GM23338 (cell line): ENCODE measurements at places on chromosomes 12 and 14. TPM values are rescaled to one million over a fixed set of nuclear protein-coding genes. Genes with fewer than 3 reads are reported as not detected.

DNA sequence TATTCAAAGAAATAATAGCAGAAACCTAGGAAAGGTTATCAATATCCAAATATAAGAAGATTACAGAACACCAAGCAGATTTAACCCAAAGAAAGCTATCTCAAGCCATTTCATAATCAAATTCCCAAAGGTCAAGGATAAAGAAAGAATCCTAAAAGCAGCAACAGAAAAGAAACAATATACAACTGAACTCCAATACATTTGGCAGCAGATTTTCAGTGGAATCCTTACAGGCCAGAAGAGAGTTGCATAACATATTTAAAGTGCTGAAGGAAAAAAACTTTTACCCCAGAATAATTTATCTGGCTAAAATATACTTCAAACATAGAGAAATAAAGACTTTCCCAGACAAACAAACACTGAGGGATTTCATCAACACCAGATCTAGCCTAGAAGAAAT is 54.3 kb downstream of the DENND5B start:
- peaks cover 5% of the 10 kb centered on the region for H3K4me1 ChIP-seq
- H3K27ac ChIP-seq, result no peak overlapping the region
- H3K27me3 ChIP-seq, result no peaks in the 10 kb centered on the region
- no peaks in the 10 kb centered on the region for H3K36me3 ChIP-seq
- DNase-seq, result no peak

Gene KRT71
- not detected in 2 replicates for polyA plus RNA-seq

Gene NPFF
- polyA plus RNA-seq, result 0.71 and 0.96 TPM in 2 replicates

Gene HIGD1C
- polyA plus RNA-seq, result not detected in 2 replicates

- H3K4me3 ChIP-seq, result no peak overlapping the region
- H3K4me1 ChIP-seq, result peaks cover 17% of the 10 kb centered on the region
- H3K27me3 ChIP-seq, result no peaks in the 10 kb centered on the region
- H3K36me3 ChIP-seq, result no peaks in the 10 kb centered on the region
- H3K27ac ChIP-seq, result no peak overlapping the region
Measured at GRCh38 chr12:78398750-78399149, 465.8 kb upstream of the SYT1 start.

GRCh38 chr14:104393199-104393897 is 186.2 kb upstream of the C14orf180 start:
- H3K27me3 ChIP-seq, result no peaks in the 10 kb centered on the region
- H3K36me3 ChIP-seq, result no peaks in the 10 kb centered on the region
- no peak overlapping the region for H3K27ac ChIP-seq
- no peaks in the 10 kb centered on the region for H3K4me1 ChIP-seq
- DNase-seq, result no peak
- no peak overlapping the region for H3K4me3 ChIP-seq

GRCh38 chr12:63899396-63899795 is 54.9 kb downstream of the SRGAP1 start:
- no peak overlapping the region for H3K27ac ChIP-seq
- H3K4me3 ChIP-seq, result no peak overlapping the region
- no peaks in the 10 kb centered on the region for H3K27me3 ChIP-seq
- no peak for DNase-seq

GRCh38 chr12:11941606-11942337 is 129.0 kb upstream of the BCL2L14 start:
- no peaks in the 10 kb centered on the region for H3K4me1 ChIP-seq
- H3K27ac ChIP-seq, result no peak overlapping the region
- DNase-seq, result no peak
- no peaks in the 10 kb centered on the region for H3K27me3 ChIP-seq
- H3K36me3 ChIP-seq, result no peaks in the 10 kb centered on the region; the same call in 1 of the 2 replicates

GRCh38 chr12:121577443-121578180 is 3.2 kb downstream of the KDM2B start:
- peaks cover 20% of the 10 kb centered on the region for H3K4me1 ChIP-seq
- DNase-seq, result peak; percentile 69
- no peaks in the 10 kb centered on the region for H3K27me3 ChIP-seq
- H3K36me3 ChIP-seq, result peaks cover 34% of the 10 kb centered on the region
- H3K4me3 ChIP-seq, result peak overlapping the region; percentile 90

DNA sequence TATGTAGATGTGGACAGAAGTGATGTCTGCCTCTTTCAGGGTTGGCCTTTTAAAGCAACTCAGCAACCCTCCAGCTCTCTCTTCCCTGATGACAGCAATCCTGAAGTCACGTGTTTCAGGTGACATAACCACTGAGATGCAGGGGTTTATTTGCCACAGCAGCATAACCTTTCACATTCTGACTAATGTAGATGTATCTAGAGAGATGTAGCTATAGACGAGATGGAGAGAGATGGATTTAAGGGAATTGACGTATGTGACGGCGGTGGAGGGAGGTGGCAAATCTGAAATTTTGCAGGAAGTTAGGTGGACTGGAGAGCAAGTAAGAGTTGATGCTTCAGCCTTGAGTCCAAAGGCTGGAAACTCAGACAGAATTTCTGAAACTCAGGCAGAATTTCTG is 126.0 kb downstream of the ZFP36L1 start:
- H3K36me3 ChIP-seq, result no peaks in the 10 kb centered on the region
- no peaks in the 10 kb centered on the region for H3K4me1 ChIP-seq
- no peak for DNase-seq

- no peaks in the 10 kb centered on the region for H3K4me1 ChIP-seq
- H3K4me3 ChIP-seq, result no peak overlapping the region
- no peak overlapping the region for H3K27ac ChIP-seq
- no peak for DNase-seq
Measured at GRCh38 chr12:128871516-128871892, 18.2 kb downstream of the GLT1D1 start.

DNA sequence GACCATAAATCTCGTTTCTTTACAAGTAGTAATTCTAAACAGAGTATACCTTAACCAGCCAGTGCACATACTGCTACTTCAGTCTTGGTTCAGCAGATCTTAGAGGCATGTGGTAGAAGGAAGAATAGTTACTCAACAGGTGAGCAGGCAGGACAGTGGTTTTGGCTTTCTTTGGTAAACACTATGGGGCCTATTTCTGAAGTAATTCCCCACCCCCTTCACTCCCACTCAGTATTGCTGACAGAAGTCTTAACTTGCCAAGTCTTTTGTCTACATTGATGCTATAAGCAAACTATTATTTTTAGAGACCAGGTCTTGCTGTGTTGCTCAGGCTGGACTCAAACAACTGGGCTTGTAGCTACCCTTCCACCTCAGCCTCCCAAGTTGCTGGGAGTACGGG is 68.5 kb downstream of the FBXO34 start:
- H3K4me3 ChIP-seq, result no peak overlapping the region
- H3K27ac ChIP-seq, result no peak overlapping the region
- peak; percentile 19 for DNase-seq
- no peaks in the 10 kb centered on the region for H3K27me3 ChIP-seq
- H3K4me1 ChIP-seq, result peaks cover 11% of the 10 kb centered on the region

- no peaks in the 10 kb centered on the region for H3K36me3 ChIP-seq
- H3K27me3 ChIP-seq, result no peaks in the 10 kb centered on the region
- DNase-seq, result no peak
- no peak overlapping the region for H3K4me3 ChIP-seq
- no peak overlapping the region for H3K27ac ChIP-seq
Measured at GRCh38 chr12:77488041-77488620, 342.6 kb upstream of the NAV3 start.

GRCh38 chr14:104852280-104852663 is 12.8 kb upstream of the CEP170B start:
- no peak overlapping the region for H3K27ac ChIP-seq
- 0 out of 2 replicates have a peak, but pooled peaks cover 5% of the 10 kb centered on the region for H3K27me3 ChIP-seq
- H3K36me3 ChIP-seq, result no peaks in the 10 kb centered on the region
- peaks cover 11% of the 10 kb centered on the region for H3K4me1 ChIP-seq

DNA sequence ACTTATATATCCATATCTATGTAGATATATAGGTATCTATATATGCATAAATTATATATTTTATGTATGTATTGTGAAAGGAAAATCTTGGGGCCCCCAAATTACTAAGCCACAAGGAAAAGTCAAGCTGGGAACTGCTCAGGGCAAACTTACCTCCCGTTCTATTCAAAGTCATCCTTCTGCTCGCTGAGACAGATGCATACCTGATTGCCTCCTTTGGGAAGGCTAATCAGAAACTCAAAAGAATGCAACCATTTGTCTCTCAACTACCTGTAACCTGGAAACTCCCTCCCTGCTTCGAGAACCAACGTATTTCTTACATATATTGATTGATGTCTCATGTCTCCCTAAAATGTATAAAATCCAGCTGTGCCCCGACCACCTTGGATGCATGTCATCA is 58.8 kb upstream of the C14orf132 start:
- no peak overlapping the region for H3K4me3 ChIP-seq
- no peaks in the 10 kb centered on the region for H3K36me3 ChIP-seq
- H3K27me3 ChIP-seq, result no peaks in the 10 kb centered on the region
- H3K4me1 ChIP-seq, result peaks cover 40% of the 10 kb centered on the region
- peak overlapping the region; percentile 97 for H3K27ac ChIP-seq
- peak; percentile 66 for DNase-seq

Gene MIP
- 0.29 and 0.47 TPM in 2 replicates for polyA plus RNA-seq

Gene HIP1R
- polyA plus RNA-seq, result 6.7 and 8.0 TPM in 2 replicates

Gene LRRIQ1
- 3.2 and 4.0 TPM in 2 replicates for polyA plus RNA-seq

DNA sequence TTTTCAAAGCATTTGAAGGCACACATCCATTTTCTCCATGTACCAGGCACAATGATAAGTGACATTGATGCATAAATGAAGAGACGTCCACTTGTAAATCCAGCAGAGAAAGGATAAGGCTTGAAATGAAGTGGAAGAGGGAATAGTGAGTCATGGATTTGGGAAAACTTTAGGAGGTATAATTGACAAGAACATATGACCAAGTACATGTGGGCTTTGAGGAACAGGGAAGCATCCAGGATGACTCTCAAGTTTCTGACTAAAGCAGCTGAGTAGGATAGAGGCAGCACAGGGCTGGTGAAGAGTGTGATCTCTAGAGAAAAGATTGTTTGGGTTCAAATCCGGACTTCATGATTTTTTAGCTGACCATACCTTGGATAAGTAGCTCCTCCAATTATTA is 43.6 kb upstream of the SYT1 start:
- H3K4me1 ChIP-seq, result 0 out of 2 replicates have a peak, but pooled peaks cover 5% of the 10 kb centered on the region
- no peak for DNase-seq
- no peaks in the 10 kb centered on the region for H3K36me3 ChIP-seq
- H3K4me3 ChIP-seq, result no peak overlapping the region
- H3K27me3 ChIP-seq, result no peaks in the 10 kb centered on the region
- H3K27ac ChIP-seq, result no peak overlapping the region

GRCh38 chr12:120820884-120821510 is 83.2 kb downstream of the SPPL3 start:
- no peak overlapping the region for H3K27ac ChIP-seq
- peaks cover 16% of the 10 kb centered on the region for H3K4me1 ChIP-seq
- H3K4me3 ChIP-seq, result no peak overlapping the region
- no peaks in the 10 kb centered on the region for H3K27me3 ChIP-seq
- DNase-seq, result no peak
- H3K36me3 ChIP-seq, result no peaks in the 10 kb centered on the region

DNA sequence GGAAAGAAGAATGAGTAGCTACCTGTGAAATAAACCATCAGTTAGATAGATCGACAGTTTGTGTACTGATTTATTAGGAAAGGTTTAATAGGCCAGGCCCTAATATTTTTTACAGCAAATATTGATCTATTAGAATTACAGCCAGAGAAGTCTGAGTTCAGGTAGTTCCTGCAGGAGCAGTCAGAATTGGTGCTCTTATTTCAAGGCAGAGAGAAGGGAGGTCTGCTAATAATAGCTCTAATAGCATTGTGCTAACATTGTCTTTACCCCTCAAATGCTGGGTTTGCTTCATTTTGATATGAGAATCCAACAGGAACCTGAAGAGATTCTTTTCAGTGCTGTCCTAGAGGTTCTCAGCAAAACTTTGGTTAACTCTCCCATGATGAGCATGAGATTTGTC is 343.8 kb upstream of the NAV3 start:
- peaks cover 36% of the 10 kb centered on the region for H3K4me1 ChIP-seq
- H3K27me3 ChIP-seq, result no peaks in the 10 kb centered on the region
- no peak overlapping the region for H3K27ac ChIP-seq

Gene RASAL1
- polyA plus RNA-seq, result 2.6 and 2.7 TPM in 2 replicates

- H3K4me3 ChIP-seq, result no peak overlapping the region
- DNase-seq, result peak; percentile 69
- no peak overlapping the region for H3K27ac ChIP-seq
- no peaks in the 10 kb centered on the region for H3K27me3 ChIP-seq
- H3K4me1 ChIP-seq, result no peaks in the 10 kb centered on the region
- H3K36me3 ChIP-seq, result no peaks in the 10 kb centered on the region
Measured at GRCh38 chr12:20220339-20220738, 148.0 kb upstream of the PDE3A start.

- no peak for DNase-seq
- peak overlapping the region; percentile 50; the same call in 1 of the 2 replicates for H3K27ac ChIP-seq
- H3K4me1 ChIP-seq, result peaks cover 15% of the 10 kb centered on the region; the same call in 1 of the 2 replicates
- no peaks in the 10 kb centered on the region for H3K27me3 ChIP-seq
Measured at GRCh38 chr12:6229224-6230218, 29.3 kb downstream of the CD9 start.

Gene CBLN3
- polyA plus RNA-seq, result 0.19 and 0.23 TPM in 2 replicates

- no peaks in the 10 kb centered on the region for H3K27me3 ChIP-seq
- peak; percentile 98 for DNase-seq
- H3K27ac ChIP-seq, result no peak overlapping the region
- peaks cover under 1% of the 10 kb centered on the region; the same call in 1 of the 2 replicates for H3K36me3 ChIP-seq
Measured at GRCh38 chr14:102437997-102438915, 71.3 kb downstream of the ANKRD9 start.

DNA sequence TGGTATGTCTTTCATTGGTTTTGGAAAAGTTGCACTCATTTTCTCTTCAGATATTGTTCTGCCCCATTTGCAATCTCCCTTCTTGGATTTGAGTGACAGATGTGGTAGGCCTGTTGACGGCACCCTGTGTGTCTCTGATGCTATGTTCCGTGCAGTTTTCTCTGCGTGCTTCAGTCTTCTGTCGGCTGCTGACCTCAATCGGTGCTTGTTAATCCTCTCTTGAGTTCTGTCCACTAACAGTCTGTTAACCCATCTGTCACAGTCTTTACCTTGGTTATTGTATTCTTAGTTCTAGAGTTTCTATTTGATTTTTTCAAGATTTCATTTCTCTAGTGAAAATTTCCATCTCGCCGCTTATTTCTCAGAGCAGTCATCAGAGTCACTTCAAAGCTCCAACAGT is 20.7 kb upstream of the PLD4 start:
- no peaks in the 10 kb centered on the region for H3K27me3 ChIP-seq
- H3K27ac ChIP-seq, result no peak overlapping the region
- H3K4me1 ChIP-seq, result no peaks in the 10 kb centered on the region
- H3K36me3 ChIP-seq, result no peaks in the 10 kb centered on the region

DNA sequence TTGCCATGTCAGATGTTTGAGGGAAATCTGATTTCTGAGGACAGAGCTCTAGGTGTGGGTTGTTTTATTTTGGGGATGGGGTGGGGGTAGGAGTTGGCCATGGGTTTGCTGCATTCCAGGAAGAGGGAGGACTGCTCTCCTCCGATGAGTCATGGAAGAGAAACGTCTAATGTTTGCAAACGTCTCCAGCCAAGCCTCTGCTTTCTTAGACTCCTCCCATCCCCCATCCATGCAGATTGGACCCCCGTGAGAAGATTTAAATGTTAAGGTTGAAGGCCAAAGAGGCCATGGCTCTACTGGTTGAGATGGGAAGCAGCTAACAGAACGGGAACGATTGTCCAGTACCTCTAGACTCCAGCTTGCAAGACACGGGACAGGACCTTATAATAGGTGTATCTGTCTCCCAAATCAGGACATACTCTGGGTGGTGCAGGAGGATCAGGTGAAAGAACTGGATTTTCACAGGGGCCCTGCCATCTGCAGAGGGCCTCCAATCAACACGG is 11.4 kb upstream of the ATP2A2 start:
- H3K4me3 ChIP-seq, result peak overlapping the region; percentile 23
- H3K4me1 ChIP-seq, result peaks cover 27% of the 10 kb centered on the region
- peak overlapping the region; percentile 14; the same call in 1 of the 2 replicates for H3K27ac ChIP-seq

GRCh38 chr12:12466157-12466556 is 96.5 kb downstream of the DUSP16 start:
- no peaks in the 10 kb centered on the region for H3K27me3 ChIP-seq
- no peaks in the 10 kb centered on the region for H3K36me3 ChIP-seq
- H3K4me1 ChIP-seq, result peaks cover 8% of the 10 kb centered on the region
- no peak for DNase-seq
- H3K4me3 ChIP-seq, result no peak overlapping the region

Gene IAPP
- polyA plus RNA-seq, result 0.10 and 0.32 TPM in 2 replicates
